ENCODE measurements at places on chromosomes 1 and 21.

DNA sequence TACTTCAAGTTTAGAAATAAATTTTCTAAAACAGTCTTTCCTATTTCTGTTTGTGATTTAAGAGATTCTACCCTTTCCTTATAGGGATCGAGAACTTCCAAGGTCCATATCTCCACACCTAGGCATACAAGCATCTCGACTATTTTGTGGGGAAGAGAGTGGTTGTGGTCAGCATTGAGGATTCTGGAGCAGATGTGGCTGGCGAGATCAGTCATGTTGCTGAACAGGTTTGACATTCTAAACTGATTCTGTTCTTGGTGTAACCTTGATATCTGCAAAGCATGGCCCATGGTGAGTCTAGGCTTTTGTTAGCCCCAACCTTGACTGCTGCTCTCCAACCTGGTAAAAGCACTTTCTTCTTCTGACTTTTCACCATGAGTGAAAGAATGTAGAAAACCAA lies 167.6 kb upstream of the POGK start:
- DNase-seq, result no peak

DNA sequence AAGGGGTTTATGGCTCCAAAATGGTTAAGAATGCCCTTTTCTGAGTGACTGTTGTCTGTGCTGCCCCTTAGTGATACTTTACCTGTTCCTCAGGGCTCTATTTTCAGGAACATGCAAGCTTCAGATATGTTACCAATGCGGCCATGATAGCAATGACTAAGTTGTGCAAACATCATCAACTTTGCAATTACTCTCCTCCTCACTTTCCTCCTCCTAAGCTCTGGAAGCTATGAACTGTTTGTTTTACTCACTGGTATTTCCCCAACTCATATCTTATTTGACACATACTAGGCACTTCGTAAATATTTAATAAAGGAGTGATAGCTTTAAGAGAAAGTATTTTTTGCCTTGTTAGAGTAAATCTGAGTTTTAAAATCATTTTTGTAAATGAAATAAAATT lies 53.8 kb downstream of the RWDD3 start:
- DNase-seq, result no peak

DNA sequence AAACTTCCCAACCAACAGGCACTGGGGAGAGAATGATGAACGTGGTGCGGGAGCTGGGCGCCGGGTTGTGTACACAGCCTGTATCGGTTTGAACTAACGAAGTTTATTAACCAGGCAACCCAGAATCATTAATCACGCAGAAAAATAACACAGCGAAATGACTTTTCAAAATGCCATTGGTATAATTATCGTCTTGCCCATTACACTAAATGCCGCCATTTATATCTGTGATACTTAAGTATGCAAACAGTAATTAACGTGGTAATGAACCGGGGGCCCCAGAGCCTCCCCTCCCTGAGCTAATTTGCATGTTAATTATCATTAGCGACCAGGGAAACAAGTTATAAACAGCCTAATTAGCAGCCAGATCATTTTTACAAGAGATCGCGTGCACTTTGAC lies 5.1 kb upstream of the TTC34 start:
- no peak for DNase-seq

GRCh38 chr1:107272321-107272720 lies 131.5 kb downstream of the NTNG1 start:
- no peak for DNase-seq

DNA sequence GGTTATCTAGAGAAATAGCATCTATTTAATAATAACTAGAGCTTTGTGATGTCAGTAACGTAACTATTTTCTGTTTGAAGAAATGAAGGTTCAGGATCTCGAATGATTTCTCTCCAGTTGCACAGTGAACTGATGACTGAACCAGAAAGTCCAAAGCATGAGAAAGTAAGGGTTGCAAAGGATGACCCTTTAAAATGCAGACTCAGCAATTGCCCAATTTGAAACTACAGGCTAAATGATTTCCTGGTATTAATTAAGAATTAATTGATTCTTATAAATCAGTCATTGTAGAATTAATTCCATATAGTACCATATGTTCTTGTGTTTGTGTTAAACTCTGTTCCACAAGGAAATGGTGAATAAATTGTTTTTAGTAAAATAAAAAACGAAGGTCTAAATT lies 318.6 kb downstream of the NFIA start:
- no peak for DNase-seq

DNA sequence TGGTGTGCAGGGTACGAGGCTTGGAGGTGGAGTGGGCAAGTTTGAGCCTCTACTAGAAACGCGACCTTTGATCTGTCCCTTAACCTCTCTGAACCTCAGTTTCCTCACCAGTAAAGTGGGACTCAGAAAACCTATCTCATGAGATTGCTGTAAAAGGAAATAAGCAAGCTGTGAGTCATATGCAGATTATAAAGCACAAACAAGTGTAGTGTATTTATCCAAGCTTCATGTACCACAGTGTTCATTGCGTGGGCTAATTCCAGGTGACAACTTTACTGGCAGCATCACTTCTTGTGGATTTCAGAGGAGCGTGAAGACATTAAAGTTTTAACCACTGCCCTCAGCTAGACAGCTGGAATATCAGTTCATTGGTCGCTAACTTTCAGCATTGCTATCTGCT lies 44.4 kb downstream of the ZNF697 start:
- DNase-seq, result no peak

- no peak for DNase-seq
Observed at GRCh38 chr1:162550925-162551324, 10.6 kb upstream of the UAP1 start.

DNA sequence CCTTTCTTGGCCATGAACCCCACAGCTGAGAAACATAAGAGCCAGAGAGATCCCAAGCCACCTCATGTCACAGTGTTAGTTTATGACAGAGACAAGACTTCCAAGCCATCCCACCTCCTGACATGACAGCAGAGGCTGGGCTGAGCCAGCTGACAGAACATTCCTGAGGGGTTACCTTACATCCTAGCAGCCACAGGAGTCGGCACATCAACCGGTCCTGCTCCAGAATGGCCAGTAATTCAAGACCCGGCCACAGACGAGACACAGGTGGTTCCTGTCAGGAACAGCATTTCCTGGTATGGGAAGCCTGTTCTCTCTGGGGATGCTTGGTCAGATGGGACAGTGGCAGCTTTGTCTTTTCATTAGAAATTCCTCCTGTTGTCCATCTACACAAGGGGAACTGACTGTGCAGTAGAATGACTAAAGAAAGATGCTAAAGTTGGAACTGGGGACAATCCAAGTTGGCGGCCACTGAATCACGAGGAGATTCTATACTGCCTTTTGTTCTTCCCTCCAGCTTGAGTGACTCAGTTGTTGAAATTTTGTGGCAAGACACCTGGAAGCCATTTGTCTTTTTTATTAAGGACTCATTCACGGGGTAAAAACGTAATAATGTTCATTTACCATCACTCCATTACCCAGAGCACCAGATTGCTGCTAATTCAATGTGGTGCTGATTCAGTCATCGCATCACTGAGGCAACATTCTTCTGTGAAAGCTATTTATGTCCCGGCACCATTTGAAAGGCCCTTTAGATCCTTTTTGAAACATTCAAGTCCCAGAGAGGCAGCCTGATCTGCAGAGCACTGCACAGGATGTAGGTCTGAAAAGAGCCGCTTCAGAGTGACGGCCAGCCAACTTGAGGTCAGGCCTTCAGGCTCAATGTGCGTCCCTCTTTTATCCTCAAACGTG lies 37.2 kb upstream of the NPL start:
- no peak for DNase-seq

GRCh38 chr1:34025675-34026074 lies 139.4 kb downstream of the CSMD2 start:
- no peak for DNase-seq

DNA sequence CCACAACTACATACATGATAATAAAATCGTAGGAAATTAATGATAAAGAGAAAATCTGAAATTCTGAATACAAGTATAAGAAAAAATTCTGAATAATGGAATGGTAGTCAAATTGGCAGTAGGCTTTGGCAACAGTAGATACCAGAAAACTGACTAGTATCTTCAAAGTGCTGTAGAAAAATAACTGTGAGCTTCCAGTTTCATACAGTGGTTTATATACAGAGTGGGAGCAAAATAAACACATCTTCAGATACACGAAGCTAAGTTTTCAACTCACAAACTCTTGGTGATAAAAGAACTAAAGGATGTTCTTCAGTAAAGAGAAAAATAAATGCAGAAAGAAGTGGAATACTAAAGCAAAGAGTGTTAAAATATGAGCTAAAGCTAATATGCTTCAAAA lies 173.4 kb downstream of the PPP1R12B start:
- no peak for DNase-seq

GRCh38 chr1:206716870-206717673 lies 32.4 kb downstream of the MAPKAPK2 start:
- DNase-seq, result no peak

- no peak for DNase-seq
Observed at GRCh38 chr1:33468967-33469366, 3.5 kb upstream of the ZSCAN20 start.

GRCh38 chr1:35691571-35692220 lies 27.0 kb downstream of the C1orf216 start:
- no peak for DNase-seq

DNA sequence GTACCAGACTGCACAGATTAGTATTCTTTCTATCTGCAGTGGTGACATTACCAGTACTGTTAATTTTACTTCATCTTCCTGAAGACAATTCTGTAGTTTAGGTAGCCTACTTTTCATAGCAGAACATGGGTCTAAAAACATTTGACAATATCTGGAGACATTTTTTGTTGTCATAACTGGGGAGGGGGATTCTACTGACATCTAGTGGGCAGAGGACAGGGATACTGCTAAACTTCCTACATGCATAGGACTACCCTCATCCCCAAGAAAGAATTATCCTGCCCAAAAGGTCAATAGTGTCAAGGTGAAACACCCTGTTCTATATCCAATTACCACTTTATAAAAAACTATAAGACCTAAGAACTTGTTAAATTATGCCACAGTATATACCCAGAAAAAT lies 3.4 kb upstream of the ARHGAP29 start:
- no peak for DNase-seq

GRCh38 chr1:21539933-21540332 lies 30.7 kb downstream of the ALPL start:
- DNase-seq, result no peak

- DNase-seq, result no peak
Observed at GRCh38 chr1:24141311-24141997, 1.5 kb downstream of the IL22RA1 start.

DNA sequence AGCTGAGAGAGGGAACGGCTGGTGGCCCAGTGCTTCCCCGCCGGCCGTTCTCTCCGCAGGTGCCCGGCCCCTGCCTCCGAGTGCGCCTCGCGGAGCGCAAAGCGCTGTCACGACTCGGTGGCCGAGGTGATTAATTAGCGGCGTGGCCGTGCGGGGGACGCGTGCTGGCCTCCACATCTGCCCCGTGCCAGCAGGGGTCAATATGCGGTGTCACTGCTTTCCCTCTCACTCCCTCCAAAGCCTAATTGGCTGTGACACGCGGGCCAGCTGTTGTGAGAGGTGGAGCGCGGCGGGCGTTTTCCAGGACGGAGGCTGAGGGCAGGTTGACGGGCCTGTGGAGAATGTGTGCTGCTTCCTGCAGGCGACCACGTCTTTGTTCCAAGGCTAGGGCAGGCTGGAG lies 239.0 kb downstream of the LMX1A start:
- DNase-seq, result no peak

- no peak for DNase-seq
Observed at GRCh38 chr21:25387665-25388064, 219.6 kb downstream of the MRPL39 start.

GRCh38 chr1:33147275-33147996 lies 34.4 kb downstream of the TRIM62 start:
- DNase-seq, result no peak

- DNase-seq, result no peak
Observed at GRCh38 chr1:34549199-34549598, 205.6 kb upstream of the GJB5 start.

DNA sequence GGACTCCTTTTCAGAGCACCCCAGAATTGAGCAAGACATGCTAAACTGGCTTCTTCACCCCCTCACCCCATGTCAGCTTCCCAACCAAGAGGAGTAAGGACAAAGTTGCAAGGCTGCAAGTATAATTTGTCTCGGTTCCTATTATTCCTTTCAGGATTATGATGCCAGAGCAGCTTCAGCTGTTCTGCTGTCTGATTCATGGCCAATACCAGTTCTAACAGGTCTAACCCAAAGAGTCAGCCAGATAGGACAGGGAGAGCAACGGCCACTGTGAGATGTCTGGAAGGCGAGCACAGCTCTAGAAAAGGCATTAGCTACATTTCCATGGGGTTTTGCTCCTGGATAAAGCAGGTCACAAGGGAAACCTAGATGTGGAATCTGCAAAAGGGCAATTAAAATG lies 53.3 kb upstream of the HOOK1 start:
- DNase-seq, result no peak

GRCh38 chr1:79090985-79091384 lies 84.5 kb upstream of the ADGRL4 start:
- DNase-seq, result no peak

- DNase-seq, result no peak
Observed at GRCh38 chr21:28066076-28066475, 926.6 kb downstream of the LTN1 start.

DNA sequence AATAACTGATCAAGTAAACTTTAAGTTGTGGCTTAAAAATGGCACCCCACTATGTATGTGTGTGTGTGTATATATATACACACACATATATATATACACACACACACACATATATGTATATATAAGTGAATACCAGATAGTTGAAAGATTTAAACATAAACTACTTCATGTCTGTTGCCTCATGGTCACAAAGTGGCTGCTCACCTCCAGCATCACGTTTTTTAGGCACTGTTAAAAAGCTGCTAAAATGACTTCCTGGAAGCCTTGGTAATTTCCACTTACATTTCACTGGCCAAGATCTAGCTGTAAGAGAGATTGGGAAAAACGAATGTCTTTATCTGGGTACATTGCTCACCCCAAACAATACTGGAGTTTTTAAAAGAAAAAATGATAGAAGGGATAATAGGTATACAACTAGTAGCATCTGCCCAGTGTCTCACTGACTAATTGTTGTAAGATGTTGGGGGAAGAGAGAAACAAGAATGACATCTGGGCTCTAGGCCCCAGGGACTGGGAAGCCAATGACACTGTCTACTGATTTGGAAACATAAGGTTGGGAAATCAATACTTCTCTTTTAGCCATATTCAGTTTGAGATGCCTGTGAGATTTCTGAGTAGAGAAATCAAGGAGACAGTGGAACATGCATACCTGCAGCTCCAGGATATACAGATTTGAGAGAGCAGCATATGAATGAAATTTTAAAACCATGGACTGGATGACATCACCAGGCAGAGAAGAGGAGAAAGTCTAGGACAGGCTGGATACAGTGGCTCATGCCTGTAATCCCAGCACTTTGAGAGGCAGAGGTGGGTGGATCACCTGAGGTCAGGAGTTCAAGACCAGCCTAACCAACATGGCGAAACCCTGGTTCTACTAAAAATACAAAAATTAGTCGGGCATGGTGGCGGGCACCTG lies 42.8 kb downstream of the CLDN14 start:
- no peak for DNase-seq

GRCh38 chr21:44878053-44878982 lies 4.8 kb upstream of the PTTG1IP start:
- DNase-seq, result no peak

GRCh38 chr1:238681021-238681420 lies 705.3 kb upstream of the CHRM3 start:
- no peak for DNase-seq

All from vagina (tissue), 2 donors.